ENCODE measurements at places on chromosomes 5 and 9.

GRCh38 chr5:170249355-170249754, 16.6 kb downstream of the C5orf58 start:
- DNase-seq = no peak

GRCh38 chr9:89802781-89803355, 198.1 kb downstream of the GADD45G start:
- DNase-seq = no peak

DNA sequence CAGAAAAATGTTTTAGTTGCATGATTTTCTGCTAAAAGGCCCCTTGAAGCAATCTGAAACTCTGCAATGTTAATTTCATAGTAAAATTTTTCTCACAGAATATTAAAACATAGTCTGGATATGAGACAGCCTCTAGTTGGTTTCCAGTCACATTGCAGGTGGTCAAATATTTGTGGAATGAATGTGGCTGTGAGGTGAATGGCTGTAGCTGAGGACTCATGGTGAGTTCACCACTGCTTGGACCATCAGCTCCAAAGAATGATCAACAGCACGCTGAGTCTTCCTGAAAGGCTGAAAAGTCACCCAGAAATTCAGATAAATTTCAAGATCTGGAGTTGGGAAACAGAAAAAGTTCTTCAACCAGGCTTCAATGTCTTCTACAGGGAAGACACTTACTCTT, 79.8 kb downstream of the MAT2B start:
- no peak for DNase-seq

- no peak for DNase-seq
Observed at GRCh38 chr5:158456241-158456640, 597.3 kb upstream of the CLINT1 start.

DNA sequence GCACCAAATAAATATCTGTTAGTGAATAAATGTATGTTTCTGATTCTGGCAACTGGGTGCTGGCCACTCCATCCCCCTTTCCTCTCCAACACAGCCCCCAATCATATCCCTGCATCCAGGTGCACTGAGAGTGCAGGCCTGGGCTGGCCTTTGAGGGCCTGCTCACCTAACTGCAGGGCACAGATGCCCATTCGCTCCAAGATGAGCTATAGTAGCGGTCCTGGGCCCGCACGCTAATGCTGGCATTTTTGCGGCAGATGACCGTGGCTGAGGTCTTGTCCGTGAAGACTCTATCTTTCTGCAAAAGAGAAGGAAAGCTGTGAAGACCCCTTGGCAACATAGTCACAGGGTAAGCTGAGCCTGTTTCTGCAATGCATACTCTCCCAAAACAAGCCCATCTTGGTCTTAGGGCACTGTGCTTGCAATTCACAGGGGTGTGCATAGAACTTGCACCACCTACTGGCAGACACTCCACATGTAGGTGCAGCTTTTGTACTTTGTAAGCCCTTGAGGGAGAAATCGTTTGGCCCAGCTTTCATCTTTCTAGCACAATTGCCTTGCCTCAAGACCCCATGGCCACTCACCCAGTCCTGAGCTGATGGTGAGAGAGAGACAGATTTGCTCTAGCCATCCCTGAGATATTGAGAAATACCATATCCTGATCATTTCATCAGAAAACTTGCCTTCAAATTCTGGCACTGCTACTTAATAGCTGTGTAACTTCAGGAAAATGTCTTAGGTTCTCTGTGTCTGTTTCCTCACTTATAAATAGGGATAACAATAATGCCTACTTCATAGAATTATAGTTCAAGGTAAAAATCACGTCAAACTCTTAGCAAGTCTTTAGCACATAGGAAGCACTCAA, 13.5 kb downstream of the IL12B start:
- no peak for DNase-seq

DNA sequence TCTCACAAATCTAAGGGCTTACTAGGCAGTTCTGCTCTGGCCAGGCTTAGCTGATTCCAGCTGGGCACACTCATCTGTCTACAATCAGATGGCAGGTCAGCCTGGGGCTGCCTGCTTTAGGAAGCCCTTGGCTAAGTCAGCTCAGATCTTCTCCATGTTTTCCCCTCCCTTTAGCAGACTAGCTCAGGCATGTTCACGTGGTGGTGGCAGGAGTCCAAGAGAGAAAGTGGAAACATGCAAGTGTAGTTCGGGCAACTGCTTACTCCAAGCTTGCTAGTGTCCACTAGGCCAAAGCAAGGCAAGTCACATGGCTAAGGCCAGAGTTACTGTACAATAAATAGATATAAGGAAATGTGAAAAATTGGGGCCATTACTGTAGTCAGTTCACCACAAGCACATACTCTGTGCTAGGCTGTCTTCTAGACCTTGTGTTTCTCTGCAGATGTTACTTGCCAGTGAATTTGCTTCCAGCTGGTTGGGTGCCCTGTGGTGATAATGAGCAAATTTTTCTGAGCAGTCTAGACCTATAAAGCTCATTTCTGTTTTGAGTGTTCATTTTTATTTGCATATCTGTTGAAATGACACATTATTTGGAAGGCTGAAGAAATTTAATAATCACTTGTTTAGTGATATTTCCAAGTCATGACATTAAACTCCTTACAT, 38.3 kb downstream of the RECK start:
- no peak for DNase-seq

GRCh38 chr5:68149189-68149588, 66.4 kb upstream of the PIK3R1 start:
- no peak for DNase-seq

- DNase-seq = no peak
Observed at GRCh38 chr5:147887026-147887627, 8.6 kb downstream of the SCGB3A2 start.

DNA sequence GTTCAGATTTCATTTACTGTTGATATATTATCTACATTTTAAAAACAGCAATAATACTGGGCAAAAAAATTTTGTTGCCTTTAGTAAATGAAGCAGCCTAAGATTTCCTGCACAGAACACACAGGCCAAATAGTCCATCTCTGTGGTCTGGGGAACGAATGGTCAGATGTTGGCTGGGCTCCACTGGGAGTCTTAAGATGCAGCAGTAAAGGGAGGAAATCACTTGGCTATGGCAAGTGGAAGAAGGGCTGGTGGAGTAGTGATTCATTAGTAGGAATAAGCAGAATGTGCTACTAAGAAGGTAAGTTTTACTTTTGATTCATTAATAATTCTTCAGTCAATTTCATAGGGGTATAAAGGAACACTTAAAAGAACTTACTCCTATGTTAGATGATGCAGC, 91.1 kb upstream of the ARRDC3 start:
- no peak for DNase-seq

GRCh38 chr5:101574017-101574416, 670.9 kb upstream of the ST8SIA4 start:
- DNase-seq = no peak

GRCh38 chr9:108272349-108272899, 583.4 kb downstream of the ACTL7B start:
- no peak for DNase-seq

- DNase-seq = no peak
Observed at GRCh38 chr9:107112707-107113243, 170.3 kb upstream of the RAD23B start.

GRCh38 chr9:127490535-127491230, 39.4 kb downstream of the LRSAM1 start:
- DNase-seq = no peak

GRCh38 chr5:82406205-82406773, 128.1 kb upstream of the RPS23 start:
- DNase-seq = no peak

GRCh38 chr5:23112237-23112636, 259.1 kb upstream of the CDH12 start:
- DNase-seq = no peak

GRCh38 chr9:15374310-15374709, 48.4 kb upstream of the SNAPC3 start:
- no peak for DNase-seq

GRCh38 chr5:82855893-82856550, 221.2 kb downstream of the TMEM167A start:
- no peak for DNase-seq

DNA sequence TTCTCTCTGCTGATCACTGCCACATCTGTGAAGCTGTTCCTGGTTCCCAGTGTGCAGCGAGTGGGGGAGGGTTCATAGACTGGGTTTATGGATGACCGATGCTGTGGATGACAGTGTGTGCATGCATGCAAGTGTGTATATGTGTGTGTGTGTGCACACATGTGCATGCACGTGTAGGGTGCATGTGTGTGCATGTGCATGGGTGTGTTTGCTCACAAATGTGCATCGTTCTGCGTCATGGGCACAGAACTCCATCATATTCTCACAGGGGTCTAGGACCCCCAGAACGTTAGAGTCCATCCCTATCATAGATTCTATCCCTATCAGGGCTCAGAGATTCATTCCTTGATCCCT, 134.0 kb downstream of the PHF2 start:
- no peak for DNase-seq

DNA sequence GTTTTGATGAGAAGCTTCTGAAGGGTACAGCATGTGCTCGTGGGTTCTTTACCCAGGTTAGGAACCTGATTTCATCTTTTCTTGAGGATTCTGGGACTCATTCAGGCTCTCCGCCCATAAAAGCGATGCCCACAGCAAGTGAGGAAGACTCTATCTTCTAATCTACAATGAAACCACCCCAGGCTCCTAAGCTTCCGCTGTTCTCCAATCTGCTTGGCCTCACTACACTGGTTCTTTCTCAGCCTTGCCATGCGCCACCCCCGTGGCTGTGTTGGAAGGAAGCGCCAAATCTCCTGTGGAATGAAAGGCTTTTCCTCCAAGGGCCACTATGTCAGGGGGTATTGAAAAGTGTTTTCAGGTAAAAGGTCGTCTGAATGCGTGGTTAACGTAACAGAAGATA, 135.6 kb downstream of the MYO10 start:
- DNase-seq = no peak

- DNase-seq = no peak
Observed at GRCh38 chr5:170404398-170404797, 15.2 kb upstream of the KCNMB1 start.

DNA sequence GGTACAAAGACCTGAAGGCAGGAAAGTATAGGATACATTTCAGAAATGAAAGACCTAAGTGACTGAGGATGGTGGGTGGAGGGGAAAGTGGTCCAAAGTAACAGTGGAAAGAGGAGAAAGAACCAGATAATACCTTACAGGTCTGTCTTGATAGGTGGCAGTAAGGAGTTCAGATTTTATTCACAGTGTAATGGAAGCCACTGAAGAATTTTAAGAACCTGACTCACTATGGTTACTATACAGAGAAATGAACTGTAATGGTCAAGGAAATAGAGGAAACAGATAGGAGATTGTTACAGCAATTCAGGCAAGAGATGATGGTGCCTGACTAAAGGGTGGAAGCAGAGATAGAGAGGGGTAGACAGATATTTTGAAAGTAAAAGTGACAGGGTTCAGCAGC, 46.5 kb downstream of the EPB41L4A start:
- no peak for DNase-seq

- no peak for DNase-seq
Observed at GRCh38 chr5:109196087-109196822, 213.5 kb downstream of the PJA2 start.

GRCh38 chr5:156020647-156021046, 306.3 kb upstream of the SGCD start:
- DNase-seq = no peak

DNA sequence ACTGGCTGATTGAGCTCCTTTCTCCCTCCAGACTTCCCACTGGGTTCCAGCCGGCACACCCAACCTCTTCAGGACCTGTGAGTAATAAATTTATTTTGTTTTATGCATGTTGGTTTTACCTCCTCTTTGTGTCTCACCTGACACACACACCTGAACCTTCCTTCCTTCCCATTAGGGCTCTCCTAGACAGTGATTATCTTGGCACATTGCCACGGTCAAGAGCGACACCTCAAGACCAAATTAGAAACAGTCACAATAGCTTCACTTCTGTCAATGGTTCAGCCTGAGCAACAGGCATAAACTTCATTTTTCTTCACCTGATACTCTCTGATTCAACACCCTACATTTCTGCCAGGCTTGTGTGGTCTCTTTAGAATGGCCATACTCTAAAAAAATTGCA, 296.3 kb upstream of the SMARCA2 start:
- DNase-seq = no peak

DNA sequence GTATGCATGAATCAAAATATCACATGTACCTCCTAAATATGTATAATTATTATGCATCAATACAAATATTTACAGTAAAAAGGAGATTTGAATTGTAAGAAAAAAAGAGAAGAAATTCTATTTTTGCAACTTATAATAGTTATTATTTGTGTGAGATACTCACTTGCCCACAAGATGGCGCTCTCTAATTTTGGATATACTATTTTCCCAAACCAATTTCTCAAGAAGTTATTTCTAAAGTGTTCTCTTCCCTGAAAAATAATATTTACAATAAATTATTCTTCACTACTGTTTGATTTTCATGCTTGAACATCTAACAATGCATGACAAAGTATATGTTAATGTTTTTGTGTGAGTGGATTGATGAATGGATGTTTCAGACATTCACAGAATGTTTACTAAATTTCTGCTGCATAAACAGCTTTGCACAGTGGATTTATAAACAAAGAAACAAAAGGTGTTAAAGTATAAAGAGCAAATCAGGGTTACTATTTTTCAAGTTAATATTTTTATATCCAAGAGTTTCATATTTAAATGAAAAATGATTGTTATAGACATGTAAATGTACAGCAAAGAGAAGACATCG, 503.4 kb downstream of the PDE4D start:
- no peak for DNase-seq

DNA sequence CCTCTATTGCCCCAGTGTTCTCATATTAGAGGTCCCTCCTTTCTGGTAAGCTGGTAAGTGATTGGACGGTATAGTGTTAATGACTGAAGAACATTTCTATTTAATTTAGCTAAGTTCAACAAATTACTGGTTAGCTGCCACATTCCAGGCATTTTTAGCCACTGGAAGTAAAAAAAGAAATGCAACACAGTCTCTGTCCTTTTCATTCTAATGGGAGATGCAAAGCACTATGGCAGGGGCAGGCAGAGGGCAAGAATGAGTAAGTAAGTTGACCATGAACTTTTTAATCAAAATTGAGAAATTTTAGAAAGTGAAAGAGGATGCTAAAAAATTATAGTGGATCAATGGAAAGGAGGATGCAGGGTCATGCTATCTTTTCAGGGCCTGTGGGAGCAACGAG, 137.4 kb downstream of the GPBP1 start:
- DNase-seq = no peak

DNA sequence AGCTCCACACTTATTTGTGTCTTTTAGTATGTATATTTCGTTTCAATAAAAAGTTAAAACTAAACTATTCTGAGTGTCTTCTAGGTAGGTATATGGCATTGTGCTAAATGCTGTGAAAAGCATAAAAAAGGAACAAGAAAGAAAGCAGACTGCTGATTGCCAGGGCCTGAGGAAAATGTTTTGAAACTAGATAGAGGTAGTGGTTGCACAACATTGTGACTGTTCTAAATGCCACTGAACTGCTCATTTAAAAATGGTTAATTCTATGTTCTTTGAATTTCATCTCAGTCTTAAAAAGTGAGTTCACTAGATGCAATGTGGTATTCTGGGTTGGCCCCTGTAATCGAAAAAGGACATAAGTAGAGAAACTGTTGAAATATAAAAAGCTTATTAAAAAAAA, 2.6 kb upstream of the ALAD start:
- no peak for DNase-seq
